ENCODE measurements at places on chromosomes 13 and 19. TPM values are rescaled to one million over a fixed set of nuclear protein-coding genes. Genes with fewer than 3 reads are reported as not detected.

DNA sequence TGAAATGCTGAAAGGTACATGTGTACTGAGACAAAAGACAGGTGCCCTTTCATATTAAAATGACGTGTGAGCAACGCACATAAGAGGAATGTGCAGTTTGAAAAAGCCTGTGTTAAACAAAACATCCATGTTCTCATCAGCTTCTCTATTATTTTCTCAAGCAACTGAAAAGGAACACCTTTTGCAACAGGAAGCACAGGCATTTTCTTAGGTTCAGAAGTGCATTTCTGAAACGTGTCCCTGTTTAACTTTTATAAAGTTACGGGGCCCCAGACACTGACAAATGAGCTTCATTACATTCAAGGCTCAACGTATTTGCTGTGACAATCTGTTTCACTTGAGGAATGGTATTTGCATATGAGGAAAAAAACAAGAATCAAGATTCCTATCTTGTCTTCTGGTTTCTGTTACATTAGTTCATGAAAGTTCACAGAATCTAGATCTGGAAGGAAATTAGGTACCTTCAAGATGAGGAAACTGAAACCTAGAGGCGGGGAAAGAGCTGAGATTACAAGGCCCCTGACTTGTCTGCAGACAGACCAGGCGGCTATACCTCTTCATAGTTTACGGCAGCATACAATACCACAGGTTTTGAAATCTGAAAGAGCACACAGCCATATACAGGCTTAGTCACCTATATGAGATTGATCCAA lies 431.7 kb downstream of the KLF12 start:
- DNase-seq, result no peak

GRCh38 chr19:28793391-28794168 lies 419.4 kb downstream of the UQCRFS1 start:
- DNase-seq, result no peak

DNA sequence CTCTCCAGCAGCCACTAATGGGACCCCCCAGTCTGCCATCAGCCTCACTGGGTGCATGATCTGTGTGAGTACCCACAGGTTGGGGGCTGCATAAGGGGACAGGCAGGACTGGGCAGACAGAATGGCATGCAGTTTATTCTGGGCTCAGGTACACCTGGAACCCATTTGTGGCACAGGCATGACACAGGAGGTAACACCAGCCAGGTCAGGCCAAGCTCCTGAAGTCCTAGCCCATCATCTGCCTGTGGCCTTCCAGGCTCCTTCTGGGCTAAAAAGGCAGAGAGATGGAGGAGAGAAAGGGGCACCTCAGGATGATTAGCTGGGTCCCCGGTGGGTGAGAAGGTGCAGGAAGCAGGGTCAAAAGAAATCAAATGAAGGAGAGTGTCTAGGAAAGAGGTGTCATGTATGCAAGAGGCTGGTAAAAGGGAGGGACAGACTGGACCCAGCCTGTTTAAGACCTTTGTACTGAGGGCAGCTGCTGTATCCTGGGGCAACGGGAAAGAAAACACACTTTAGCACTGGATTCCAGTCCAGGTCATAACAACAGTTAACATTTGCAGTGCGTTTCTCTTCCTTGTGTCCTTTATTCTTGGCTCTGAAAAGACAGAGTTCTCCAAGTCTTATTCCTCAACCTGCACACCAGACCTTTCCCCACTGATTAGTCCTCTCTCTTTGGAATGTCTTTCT lies 20.2 kb upstream of the DGKH start:
- DNase-seq, result no peak

IZUMO4 gene
- 2.2 TPM for total RNA-seq

DNA sequence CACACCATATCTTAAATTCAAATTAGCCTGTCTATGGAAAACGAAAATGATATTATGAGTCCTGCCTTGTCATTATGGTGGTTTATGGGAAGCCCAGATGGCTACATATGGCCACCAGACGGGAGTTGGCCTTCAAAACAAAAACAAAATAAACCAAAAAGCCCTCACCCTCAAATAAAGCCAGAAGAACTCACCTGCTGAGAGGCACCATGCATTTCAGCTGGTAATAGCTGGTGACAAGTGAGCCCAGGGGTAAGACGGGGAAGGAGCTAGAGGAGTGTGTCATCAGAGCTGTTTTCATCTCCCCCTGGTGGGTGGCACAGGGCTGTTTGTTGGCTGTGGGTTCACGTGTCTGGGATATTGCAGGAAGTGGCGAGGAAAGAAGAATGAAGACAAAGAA lies 152.9 kb downstream of the EFNB2 start:
- DNase-seq, result no peak
